ENCODE measurements at places on chromosomes 16 and 17.

- DNase-seq, result no peak
These were observed 119.4 kb downstream of the USP31 start for GRCh38 chr16:23029733-23030420.

- DNase-seq, result no peak
These were observed 58.6 kb downstream of the EMP2 start for GRCh38 chr16:10521681-10522274.

- DNase-seq, result no peak
These were observed 26.3 kb upstream of the CBX4 start for GRCh38 chr17:79865351-79866210.

- DNase-seq, result no peak
These were observed 328.0 kb upstream of the XYLT1 start for GRCh38 chr16:17798716-17799115.

GRCh38 chr17:44203731-44204440 lies 4.2 kb upstream of the ATXN7L3 start:
- DNase-seq, result no peak
